ENCODE measurements at places on chromosomes 4 and X. TPM values are rescaled to one million over a fixed set of nuclear protein-coding genes. Genes with fewer than 3 reads are reported as not detected.

DNA sequence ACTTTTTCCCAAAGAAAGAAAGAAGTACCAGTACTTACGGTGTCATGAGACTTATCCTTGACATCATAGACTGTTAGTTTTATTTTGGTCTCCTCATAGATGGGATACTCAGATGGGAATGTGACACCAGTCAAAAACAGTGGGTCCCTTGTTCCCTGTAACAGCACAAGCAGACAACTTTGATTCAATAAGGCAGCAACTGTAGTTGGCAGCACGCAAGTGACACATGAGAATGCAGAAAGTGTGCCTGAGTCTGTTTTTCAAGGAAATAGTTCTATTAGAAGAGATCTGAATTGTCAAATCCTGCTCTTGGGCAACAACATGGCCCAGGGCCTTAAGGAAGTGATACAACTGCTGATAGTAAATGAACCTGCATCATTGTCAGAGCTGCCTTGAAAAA lies 443.2 kb downstream of the INPP4B start:
- no peak for DNase-seq

DNA sequence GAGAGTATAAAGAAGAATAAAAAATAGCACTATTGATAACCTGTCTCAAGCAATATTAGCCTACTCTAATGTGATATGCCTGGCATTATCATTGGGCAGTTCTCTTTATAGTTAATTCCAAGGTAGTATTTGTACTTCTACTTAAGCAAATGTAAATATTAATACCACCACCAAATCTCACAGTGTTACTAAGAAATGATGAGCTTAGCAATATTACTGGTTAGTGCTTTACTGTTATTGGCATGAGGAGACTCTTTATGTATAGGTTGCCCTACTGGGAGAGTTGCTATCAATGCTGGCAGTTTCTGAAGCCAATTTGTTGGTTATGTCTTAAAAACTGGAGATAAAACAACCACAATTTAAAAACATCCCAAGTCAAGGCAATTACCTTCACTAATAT lies 155.7 kb downstream of the CDS1 start:
- DNase-seq, result no peak

DNA sequence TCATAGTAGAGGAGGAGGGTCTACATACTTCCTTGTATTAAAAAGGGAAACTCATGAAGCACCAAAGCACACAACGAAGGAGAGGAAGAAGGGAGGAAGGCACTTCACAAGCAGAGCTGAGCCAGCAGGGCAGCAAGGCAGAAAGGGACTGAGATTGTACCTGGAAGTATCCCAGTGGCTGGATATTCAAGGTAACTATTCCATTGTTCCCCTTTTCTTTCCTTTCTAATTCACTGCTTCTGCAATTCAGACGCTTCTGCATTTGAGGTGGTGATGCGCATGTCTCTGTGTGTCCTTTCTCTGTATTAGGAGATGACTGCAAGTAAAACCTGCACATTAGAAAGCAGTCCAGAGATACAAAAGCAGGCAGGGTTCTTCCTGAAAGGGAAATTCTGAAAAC lies 54.9 kb downstream of the UBQLN2 start:
- DNase-seq, result peak; percentile 25

DNA sequence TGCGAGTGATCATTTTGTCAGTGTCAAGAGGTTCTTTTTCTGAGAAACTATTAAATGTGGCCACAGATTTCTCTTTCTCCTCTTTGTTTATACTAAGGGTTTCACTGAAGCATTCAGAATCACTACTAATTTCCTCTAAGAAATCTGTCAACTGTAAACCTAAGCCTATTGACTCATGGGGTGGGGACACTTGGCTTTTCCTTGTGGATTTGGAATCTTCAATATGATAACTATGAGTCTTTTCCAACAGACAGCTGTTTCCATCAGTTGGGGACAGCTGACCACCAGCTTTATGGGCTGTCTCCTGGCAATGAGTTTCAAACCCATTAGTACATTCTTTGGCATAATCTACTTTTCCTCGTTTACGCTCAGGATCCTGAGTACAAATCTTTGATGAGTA lies 13.8 kb downstream of the PGRMC1 start:
- no peak for DNase-seq

DNA sequence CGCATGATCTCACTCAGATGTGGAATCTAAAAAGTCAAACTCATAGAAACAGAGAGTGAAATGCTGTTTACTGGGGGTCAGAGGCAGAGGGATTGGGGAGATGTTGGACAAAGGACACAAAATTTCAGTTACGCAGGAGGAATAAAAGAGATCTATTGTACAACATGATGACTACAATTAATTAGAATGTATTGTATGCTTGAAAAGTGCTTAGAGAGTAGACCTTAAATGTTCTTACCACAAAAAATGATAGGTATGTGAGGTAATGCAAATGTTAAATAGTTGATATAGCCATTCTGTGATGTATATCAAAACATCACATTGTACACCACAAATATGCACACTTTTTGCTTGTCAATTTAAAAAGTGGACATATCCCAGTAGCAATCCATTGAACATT lies 36.1 kb upstream of the PHKA2 start:
- no peak for DNase-seq

DNA sequence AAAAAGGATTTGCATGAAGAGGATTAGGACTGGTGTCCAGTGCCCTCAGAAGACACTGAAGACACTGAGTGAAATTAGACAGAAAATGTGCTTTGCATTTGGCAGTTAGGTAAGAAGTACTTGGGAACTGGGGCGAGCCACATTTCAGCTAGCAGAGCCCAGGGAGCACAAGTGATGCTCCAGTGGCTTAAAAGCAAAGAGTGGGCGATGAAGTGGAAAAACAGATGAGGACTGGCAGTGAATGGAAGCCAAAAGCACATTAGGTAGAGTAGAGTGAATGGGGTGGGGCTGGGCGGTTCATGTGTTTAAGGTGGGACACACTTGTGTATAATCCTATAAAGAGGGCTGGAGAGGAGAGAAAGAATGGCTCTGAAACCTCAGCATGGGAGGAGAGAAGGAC lies 18.4 kb downstream of the DCLK2 start:
- DNase-seq, result no peak

GRCh38 chr4:54281054-54281766 lies 52.1 kb downstream of the PDGFRA start:
- peak; percentile 9 for DNase-seq

- no peak for DNase-seq
Measured at GRCh38 chr4:124710911-124711310, 1.6 kb downstream of the ANKRD50 start.

- no peak for DNase-seq
Measured at GRCh38 chrX:153371256-153371655, 29.9 kb downstream of the PNMA6E start.

GRCh38 chr4:95643627-95644026 lies 94.9 kb upstream of the UNC5C start:
- DNase-seq, result no peak

DNA sequence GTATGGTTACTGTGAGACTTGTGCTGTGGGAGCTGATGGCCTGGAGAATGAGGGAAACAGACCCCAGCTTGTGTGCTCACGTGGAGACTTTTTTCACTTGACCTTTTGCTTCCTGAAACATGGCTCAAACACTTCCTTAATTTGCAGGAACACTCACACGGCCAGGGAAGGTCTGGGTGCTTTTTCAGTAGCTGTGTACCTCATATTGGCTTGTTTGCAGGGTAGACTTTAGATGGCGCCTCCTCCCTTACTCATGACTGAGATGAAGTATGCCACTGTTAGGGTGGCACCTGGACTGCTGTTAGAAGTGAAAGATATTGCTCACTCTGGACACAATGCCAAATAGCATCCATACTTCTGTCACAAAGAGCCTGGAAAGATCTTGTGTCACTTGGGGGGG lies 75.7 kb upstream of the WDR1 start:
- DNase-seq, result no peak

DNA sequence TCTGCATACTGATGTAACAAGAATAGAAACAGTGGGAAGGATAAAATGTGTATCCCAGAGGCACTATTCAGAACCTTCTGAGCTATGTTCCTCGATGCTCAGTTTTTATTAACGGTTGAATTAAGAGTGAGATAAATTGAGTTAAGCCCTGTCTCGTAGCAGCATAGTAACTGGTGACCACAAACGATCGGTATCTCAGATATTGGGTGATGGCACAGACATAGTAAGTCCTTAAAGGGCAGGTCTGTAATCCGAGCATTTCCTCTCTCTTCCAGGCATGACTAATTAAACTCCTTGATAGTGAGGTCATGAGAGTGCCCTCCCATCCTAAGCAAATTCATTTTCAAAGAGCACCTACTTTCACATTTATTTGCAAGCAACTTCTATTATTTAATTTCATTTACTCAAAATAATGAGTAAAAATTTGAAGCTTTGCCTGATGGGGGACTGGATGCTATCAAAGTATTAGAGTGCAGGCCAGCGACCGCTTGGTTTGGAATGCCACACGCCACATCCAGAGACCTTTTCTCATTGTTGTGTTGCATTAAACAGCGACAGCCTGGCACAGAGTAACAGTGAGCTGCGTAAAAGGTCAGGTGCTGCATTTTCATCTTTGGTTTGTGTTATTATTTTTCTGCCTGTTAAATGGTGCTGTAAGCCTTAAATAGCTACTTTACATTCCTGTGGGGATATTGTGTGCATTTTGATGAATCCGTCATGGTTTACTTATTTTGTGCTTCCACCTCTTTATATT lies 101.9 kb downstream of the PCDH7 start:
- DNase-seq, result no peak

GRCh38 chr4:159540038-159540437 lies 437.2 kb downstream of the RAPGEF2 start:
- no peak for DNase-seq

- DNase-seq, result no peak
Measured at GRCh38 chrX:115393271-115393670, 103.8 kb downstream of the LUZP4 start.

Gene SULT1E1
- total RNA-seq, result 7.7 TPM

Gene EPHA5
- not detected for total RNA-seq

Gene CXCL8
- 80.4 TPM for total RNA-seq

Gene SASH3
- 17.1 TPM for total RNA-seq

Gene OCRL
- total RNA-seq, result 22.9 TPM

Gene MAOA
- total RNA-seq, result 134 TPM
